Right ventricle myocardium superior (tissue), 1 donor: ENCODE measurements at places on chromosomes 3 and 15.

GRCh38 chr3:50551681-50552435 lies 15.7 kb downstream of the C3orf18 start:
- no peak for DNase-seq

GRCh38 chr3:63911873-63912767 lies at the start of gene SCAANT1:
Gene SCAANT1 (minus strand): TSS chr3:63912383.
- peak; percentile 95 for DNase-seq

- DNase-seq, result no peak
Observed at GRCh38 chr15:74345051-74345450, 22.4 kb downstream of the CYP11A1 start.

DNA sequence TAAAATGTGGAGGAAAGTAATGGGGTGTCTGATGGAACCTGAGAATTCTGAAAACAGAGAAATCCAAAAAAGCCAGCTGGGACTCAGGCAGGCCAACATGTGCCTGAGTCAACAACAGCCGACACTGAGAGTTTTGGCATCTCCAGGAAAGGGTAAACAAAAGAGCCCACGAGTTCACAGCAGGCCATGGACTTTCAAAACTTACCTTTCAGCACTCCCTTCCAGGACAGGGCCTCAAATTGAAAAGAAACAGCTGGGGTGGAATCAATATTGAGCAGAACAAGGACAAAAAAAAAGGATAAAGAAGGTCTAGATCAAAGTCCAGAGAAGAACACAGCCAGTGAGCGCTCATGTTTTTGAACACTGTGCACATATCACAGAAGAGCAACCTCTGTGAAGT lies 735.4 kb upstream of the GRM7 start:
- no peak for DNase-seq

DNA sequence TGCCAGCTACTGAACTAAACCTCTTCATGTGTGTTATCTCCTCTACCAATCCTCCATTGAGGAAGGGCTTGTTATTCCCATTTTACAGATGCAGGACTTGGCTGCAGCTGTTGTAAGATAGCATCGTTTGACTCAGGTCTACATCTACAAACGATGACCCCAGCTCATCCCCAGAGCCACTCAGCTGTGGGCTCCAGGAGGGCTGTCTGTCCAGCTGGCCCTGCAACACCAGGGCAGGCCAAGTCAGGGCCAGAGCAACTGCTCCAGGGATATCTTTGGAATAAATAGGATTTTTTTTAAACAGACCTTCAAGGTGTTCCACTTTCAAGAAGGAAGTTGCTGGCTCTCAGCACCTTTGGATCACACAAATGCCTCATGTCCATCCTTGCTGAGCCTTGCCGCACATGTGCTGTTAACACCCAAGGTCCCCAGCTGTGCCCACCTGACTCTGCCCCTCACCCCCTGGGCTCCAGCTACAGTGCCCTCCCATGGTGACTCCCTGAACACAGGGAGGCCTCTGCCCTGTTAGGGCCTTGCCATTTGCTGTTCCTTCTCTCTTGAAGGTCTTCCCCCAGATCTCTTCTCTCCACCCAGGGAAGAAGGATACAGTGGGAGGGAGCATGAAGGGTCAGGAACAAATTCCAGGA lies 31.0 kb downstream of the ALDH1L1 start:
- DNase-seq, result no peak

DNA sequence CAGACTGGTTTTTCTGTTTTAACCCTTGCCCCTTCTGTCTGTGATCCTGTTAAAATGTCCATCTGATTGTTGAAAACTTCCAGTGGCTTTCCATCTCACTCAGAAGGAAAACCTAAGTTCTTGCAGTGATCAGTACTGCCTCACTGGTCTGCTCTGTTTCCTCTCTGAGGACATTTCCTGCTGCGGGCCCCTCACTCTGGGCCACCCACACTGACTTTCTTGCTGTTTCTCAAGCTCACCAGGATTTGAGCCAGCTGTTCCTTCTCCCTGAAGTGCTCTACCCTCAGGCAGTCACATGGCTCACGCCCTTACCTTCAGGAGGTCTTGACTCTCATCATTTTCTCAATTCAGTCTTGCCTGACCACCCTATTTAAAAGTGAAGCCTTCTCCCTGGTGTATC lies 1.8 kb downstream of the GRK7 start:
- DNase-seq, result no peak
